Stimulated activated naive CD8-positive, alpha-beta T cell treated with anti-CD3 and anti-CD28 coated beads, Interleukin-15, Interleukin-2, amounts not matched to agents 100 U/mL and 50 U/mL, for 24 hours (primary cell): ENCODE measurements at places on chromosomes 4 and X.

GRCh38 chr4:176653401-176654220 is 139.1 kb downstream of the VEGFC start:
- no peak for DNase-seq

- peak; percentile 52 for DNase-seq
Observed at GRCh38 chrX:17535229-17535628, 160.2 kb downstream of the NHS start.

DNA sequence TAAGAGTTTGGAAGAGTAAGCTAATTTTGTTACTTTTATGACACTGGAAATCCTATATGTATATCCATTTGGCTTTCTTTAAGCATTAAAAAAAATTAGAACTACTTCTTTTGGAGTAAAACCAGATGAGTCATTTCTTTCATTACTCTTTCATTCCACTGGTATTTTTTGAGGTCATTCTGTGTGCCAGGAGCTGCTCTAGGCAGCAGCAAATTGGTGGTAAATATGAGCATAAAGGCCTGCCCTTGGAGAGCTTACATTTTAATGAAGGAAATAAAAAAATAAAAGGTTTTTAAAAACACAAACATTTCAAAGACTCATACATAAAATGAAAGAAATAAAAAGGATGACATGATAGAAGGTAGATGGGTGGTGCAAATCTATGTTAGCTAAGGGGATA is 37.4 kb downstream of the MID1 start:
- DNase-seq: no peak

DNA sequence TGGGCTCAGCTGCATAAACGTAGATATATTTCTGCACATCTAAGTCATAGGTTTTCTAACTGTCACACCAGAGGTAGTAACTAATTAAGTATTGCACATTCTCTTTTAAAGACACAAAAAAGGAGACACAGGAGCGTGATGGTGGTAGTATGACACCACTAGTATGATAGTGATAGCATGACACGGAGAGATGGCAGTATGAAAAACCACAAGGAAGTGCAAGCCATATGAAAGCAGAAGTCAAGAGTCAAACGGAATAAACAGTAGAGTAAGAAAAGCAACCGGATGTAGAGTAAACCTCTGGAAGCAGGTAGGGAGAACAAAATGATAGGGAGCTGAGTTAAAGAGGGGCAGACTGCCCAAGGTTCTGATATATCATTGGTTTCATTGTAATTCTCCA is 382.2 kb upstream of the INTU start:
- DNase-seq: no peak

- DNase-seq: no peak
Observed at GRCh38 chr4:158826057-158826456, 57.2 kb downstream of the FNIP2 start.

- DNase-seq: no peak
Observed at GRCh38 chr4:76882630-76883029, 15.3 kb downstream of the SOWAHB start.

DNA sequence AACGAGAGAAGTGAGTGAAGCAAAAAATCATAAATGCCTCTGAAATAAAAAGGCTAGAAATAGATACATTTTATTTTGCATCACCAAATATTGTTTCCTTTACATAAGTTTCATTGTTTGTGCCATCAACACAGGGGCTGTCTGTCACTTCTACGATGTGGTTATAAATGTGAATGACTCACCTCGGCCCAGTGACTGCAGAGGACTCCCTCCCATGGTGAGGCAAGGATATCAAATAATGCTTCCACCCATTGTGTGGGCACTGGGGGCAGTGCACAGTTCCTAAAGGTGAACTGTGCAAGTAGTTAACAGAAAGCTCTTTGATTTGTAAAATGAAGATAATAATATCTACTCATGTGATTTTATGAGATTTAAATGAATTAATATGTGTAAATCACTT is 230.3 kb upstream of the NEIL3 start:
- DNase-seq: no peak

DNA sequence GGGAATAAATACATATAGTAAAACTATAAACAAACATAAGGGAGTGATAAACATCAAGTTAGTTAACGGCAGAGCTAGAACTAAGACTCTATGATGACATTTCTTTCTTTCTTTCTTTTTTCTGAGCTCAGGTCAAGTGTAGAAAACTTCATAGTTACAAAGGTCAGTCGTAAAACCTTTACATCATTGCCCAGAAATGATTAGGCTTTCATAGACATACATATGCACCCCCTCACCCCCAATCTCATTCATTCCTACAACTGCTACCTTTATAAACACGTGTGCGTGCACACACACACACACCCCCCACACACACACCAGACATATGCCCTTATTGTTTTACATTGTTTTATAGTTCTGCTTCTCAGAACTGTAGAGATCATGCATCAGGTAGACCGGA is 5.7 kb downstream of the EIF1AX start:
- DNase-seq: no peak

DNA sequence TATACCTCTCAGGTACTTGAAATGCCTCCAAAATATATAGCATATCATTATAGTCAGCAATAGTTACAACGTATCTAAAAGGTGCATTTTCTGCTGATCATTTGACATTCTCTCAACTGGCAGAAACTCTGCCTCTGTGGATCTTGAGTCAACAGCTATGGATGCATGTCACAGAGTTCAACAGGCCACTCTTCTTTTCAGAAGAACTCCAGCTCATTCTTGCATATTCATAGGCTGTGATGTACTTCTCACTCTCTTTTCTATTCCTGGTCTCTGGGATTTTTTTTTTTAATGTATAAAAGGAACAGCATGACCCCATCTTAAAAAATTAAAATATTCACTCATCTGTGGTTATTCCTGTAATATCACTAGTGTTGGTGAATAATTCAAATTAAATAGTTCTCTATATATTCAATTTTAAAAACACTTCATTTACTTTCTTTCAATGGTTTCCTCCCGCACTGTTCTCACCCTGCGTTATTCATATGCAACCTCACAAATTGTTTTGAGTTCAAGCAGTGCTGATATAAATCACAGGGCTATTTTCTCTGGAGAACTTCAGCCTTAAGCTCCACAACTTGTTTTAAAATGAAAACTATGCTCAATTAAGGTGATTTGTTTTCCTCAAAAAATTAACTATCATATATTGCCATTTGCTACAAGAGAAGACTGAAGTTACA is 1111.2 kb upstream of the ADGRL3 start:
- no peak for DNase-seq

DNA sequence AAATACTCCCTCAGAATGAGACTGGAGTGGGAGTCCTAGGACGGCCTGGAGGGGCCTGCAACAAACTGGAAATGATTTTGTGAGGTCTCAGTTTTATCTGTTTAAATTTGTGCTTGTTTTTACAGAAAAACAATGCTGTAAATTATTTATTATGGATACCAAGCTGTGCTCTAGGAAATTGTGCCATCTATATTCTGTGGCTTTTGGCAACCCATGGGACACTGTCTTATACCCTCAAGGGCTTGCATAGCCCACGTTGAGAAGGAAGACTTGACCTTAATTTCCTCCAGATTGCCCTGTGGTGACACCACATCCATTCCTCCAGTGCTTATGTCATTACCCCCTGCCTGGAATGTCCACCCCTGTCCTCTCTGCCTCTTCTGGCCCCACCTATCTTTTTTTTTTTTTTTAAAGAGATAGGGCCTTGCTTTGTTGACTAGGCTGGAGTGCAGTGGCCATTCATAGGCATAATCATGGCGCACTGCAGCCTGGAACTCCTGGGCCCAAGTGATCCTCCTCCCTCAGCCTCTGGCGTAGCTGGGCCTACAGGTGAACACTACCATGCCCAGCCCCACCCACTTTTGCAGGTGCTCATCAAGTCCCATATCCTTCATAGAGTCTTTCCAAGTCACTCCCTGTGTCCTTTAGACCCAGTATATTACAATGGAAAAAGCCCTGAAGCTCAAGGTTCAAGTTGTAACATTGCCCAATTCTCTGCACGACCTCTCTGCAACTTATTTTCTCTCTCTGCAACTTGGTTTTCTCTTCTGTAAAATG is 77.4 kb downstream of the HPRT1 start:
- no peak for DNase-seq

GRCh38 chr4:5040856-5041620 is 10.2 kb upstream of the STK32B start:
- DNase-seq: no peak

- DNase-seq: no peak
Observed at GRCh38 chr4:1183985-1184773, 11.8 kb upstream of the SPON2 start.

- DNase-seq: no peak
Observed at GRCh38 chr4:2301806-2302205, 39.9 kb upstream of the MXD4 start.

GRCh38 chrX:11781133-11781532 is 23.1 kb downstream of the MSL3 start:
- no peak for DNase-seq

GRCh38 chr4:68021185-68021584 is 57.9 kb upstream of the TMPRSS11A start:
- DNase-seq: no peak

DNA sequence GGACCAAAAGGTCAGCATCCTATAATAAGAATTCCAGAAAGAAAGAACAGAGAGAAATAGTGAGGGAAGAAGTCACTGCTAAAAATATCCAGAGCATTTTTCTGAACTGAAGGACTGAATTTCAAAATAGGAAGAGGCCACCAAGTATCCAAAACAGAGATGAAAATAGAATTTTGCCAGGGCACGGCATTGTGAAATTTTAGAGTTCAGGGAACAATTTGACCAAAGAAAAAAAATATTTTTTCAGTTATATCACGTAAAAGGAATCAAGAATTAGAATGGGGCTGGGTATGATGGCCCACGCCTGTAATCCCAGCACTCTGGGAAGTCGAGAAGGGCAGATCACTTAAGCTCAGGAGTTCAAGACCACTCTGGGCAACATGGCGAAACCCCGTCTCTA is 65.4 kb downstream of the FGFBP1 start:
- DNase-seq: no peak

- DNase-seq: no peak
Observed at GRCh38 chr4:150419939-150420338, 162.0 kb upstream of the MAB21L2 start.

DNA sequence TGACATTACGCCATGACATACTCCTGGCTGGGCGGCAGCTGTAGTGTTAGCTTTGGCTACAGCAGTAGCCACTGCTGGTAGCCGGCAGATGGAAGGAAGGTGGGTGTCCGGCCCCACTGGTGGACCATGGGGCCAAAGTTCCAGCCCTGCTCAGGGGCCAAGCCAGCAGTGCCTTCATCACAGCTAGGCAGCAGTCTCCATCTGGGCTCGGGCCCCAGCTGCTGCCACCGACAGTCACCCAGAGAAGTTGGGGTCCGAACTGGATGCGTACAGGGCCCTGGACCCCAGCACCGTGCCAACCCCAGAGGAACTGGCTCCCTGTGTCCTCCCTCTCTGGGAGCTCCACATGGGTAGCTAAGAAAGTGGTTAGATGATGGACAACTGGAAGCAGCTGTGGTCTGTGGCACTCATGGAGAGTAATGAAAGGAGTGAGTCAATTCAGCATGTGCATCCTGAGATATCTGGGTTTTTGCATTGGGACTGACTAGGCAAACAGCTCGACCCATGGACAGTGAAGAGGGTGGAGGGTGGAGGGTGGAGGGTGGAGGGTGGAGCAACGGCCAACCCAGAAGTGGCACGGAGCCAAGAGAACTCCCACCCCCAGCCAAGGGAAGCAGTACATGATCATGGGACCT is 366.6 kb upstream of the GRIA3 start:
- no peak for DNase-seq

- no peak for DNase-seq
Observed at GRCh38 chr4:137610960-137611359, 78.7 kb upstream of the PCDH18 start.

DNA sequence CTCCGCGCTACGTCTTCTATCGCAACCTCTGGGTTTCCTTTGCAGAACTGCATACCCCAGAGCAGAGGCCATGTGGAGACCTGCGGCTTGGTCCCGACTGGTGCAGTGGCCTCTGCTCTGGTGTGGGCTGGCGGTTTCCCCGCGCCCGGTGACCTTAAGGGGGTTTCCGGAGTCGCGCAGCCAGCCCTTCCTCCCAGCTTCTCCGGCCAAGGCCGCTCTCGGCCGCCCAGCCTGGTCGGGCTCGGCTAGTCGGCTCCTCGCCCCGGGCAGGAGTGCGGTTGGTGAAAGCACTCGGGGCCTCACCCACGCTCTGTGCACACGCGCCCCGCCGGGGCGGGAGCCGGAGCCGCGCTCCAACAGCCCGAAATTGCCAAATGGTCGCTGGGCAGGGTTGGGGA is 84.9 kb downstream of the BCOR start:
- peak; percentile 34 for DNase-seq

DNA sequence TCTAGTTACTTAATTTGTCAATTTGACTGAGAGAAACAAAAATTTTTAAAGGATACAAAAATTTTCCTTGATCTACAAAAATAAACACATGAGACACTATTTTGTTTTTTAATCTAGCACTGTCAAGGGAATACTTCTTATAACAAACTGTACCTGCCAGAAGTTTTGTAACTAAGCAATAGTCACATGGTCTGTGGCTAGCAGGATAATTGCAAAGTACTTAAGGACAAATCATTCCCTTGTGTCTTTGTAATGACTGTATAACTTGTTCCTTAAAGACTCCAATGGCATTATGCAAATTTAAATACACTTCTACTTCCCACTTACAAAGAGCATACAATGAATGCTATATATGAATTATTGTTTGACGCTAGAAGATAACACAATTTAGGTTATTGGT is 25.1 kb upstream of the ANK2 start:
- no peak for DNase-seq

DNA sequence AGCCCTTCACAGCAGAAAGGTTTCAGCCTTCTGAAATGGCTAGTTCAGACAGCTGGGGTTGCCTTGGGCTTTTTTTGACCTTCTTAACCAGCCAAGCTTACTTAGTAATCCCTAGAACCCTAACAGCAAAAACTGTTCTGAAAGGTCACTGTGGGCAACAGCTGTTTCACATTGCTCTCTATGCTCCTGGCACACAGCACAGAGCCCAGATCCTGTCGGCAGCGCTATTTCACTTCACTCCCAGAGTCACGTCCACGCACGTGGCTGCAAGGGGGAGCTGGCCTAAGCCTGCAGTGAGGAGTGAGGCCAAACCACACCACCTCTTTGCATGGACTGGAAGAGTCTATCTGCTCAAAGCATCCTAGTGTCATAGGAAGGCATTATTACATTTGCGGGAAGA is 32.0 kb upstream of the STS start:
- DNase-seq: no peak

GRCh38 chr4:79287718-79288117 is 38.1 kb downstream of the NAA11 start:
- no peak for DNase-seq

- DNase-seq: no peak
Observed at GRCh38 chrX:96994093-96994492, 110.4 kb downstream of the RPA4 start.

DNA sequence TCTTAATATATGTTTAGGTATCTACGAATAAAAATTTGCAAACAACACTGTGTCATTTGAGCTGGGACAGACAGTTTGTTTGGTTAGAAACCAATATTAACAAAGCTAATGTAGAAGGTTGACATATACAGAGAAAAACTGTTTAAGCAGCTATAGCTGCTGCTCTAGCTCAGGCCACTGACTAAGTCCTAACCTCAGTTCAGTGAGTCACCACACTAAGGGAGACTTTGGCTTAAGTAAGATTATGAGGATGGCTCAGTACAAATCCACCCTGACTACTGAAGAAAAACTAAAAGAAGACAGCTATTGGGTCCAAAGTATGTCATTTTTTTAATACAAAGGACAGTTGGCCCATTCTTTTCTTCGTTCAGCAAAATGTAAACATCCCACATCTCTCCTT is 717.3 kb upstream of the ACTRT1 start:
- DNase-seq: no peak

- no peak for DNase-seq
Observed at GRCh38 chrX:80206647-80207046, 192.1 kb downstream of the TBX22 start.

GRCh38 chrX:31260351-31260750 is 188.5 kb upstream of the FTHL17 start:
- no peak for DNase-seq
